Naive thymus-derived CD8-positive, alpha-beta T cell (primary cell): ENCODE measurements at places on chromosomes 1 and 21. TPM values are rescaled to one million over a fixed set of nuclear protein-coding genes. Genes with fewer than 3 reads are reported as not detected.

DNA sequence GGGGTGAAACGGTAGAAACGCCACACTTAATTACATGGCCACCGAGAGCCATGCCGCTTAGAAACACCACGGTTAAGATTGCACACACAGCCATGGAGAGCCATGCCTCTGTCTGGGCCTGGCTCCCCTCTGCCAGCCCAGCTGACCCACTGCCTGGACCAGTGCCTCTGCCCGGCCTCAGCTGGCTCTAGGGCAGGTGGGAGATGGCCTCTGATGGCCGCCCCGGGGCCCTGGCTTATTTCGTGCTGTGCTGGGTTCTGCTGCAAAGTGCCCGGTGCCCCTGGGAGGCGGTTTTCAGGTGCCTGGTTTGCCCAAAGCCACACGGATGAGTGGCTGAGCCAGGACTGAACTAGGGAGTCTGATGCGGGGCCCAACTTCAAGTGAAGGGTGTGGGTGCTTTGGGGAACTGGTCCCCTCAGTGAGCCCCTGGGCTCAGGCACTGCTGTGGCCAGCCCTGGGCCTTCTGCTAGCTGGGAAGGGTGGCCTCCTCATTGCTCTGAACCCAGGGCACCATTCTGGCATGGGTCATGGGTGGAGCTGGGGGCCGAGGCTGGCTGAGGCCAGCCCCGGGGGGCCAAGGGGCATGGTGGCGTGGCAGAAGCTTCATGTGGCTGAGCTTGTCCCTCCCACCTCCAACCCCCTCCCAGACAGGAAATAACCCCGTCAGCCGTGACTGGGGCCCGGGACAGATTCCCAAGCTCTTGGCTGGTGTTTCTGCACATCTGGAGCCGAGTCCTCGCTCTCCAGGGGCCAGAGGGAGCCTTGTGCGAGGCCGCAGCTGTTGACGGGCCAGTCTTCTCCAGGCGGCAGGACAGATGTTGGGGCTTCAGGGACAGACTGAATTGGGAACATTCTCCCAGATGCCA, 1.9 kb upstream of the GPR153 start:
- no peak overlapping the region for H3K4me3 ChIP-seq
- H3K27me3 ChIP-seq = no peaks in the 10 kb centered on the region
- H3K36me3 ChIP-seq = no peaks in the 10 kb centered on the region
- no peak overlapping the region for H3K27ac ChIP-seq
- no peak for DNase-seq

- no peak overlapping the region for H3K4me3 ChIP-seq
- peaks cover 5% of the 10 kb centered on the region for H3K27me3 ChIP-seq
- no peak overlapping the region for H3K27ac ChIP-seq
- H3K4me1 ChIP-seq = no peaks in the 10 kb centered on the region
- no peaks in the 10 kb centered on the region for H3K36me3 ChIP-seq
Observed at GRCh38 chr21:32947736-32948135, 78.0 kb upstream of the OLIG2 start.

DNA sequence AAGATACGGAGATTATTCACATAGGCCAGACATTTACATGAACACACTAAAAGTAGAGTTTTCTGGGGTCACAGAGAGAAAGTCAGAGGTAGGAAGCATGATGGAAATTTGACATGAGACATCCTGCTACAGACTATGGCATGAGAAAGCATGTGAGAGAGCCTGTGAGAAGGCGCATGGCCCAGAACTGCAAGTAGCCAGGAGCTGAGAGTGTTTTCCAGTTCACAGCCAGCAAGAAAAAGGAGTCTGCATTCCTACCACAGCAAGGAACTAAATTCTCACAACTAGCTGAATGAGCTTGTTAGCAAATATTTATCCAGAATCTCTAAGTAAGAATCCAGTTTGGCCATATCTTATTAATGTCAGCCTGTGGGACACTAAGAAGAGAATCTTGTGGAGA, 673.3 kb downstream of the BRINP3 start:
- DNase-seq = no peak
- H3K27me3 ChIP-seq = no peaks in the 10 kb centered on the region
- no peaks in the 10 kb centered on the region for H3K4me1 ChIP-seq
- no peak overlapping the region for H3K4me3 ChIP-seq

DNA sequence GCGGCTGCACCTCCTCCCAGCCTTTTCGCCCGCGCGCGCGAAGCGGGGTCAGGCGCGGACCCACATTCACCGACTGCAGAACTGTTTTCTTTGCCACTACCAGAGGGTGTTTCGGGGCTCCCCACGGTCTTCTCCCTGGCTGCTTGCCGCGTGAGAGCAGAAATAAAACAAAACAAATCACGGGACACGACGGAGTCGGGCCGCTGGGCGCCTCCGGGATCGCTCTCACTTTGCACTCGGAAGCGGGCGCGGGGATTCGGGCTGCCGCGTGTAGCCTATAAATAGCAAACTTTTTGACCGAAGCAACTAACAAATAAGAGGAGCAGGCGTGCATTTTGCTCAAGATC, 412.3 kb upstream of the ESRRG start:
- H3K27me3 ChIP-seq = peaks cover 34% of the 10 kb centered on the region
- no peak overlapping the region for H3K27ac ChIP-seq
- DNase-seq = no peak
- no peaks in the 10 kb centered on the region for H3K36me3 ChIP-seq
- H3K4me3 ChIP-seq = no peak overlapping the region

DNA sequence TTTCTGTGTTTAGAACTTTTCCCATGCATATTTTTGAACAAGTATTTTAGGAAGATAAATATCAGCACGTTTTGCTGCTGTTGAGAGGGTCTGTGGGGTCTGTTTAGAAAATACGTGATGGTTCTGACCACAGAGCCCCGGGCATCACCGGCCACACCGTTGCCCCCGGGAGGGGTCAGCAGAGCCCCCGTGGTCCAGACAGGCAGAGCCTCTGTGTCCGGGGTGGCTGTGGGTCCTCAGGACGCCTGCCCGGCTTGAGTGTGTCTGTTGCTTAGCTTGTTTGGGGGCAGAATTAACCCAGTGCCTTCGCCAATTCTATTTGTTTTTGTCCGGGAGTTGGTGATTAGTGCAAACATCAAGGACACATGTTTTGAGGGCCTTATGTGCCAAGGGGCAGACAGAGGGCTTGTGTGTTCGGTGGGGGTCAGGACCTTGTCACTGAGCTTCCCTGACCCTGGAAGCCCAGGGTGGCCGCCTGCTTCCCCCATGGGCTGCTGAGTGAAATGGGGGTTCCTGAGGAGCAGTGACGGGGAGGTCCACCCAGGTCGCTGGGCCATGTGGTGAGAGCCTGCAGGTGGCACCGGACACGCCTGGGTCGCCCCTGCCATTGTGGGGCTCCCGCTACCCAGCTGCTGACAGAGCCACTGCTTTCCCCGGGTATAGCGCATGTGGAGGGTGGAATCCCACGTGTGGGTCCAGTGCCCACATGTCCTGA, 122.2 kb downstream of the SIK1 start:
- no peak overlapping the region for H3K4me3 ChIP-seq
- no peaks in the 10 kb centered on the region for H3K36me3 ChIP-seq
- no peaks in the 10 kb centered on the region for H3K27me3 ChIP-seq
- no peak overlapping the region for H3K27ac ChIP-seq
- H3K4me1 ChIP-seq = no peaks in the 10 kb centered on the region

- H3K4me3 ChIP-seq = no peak overlapping the region
- DNase-seq = no peak
- no peak overlapping the region for H3K27ac ChIP-seq
- H3K36me3 ChIP-seq = no peaks in the 10 kb centered on the region
Observed at GRCh38 chr1:6471086-6471969, 5.4 kb upstream of the TNFRSF25 start.

DNA sequence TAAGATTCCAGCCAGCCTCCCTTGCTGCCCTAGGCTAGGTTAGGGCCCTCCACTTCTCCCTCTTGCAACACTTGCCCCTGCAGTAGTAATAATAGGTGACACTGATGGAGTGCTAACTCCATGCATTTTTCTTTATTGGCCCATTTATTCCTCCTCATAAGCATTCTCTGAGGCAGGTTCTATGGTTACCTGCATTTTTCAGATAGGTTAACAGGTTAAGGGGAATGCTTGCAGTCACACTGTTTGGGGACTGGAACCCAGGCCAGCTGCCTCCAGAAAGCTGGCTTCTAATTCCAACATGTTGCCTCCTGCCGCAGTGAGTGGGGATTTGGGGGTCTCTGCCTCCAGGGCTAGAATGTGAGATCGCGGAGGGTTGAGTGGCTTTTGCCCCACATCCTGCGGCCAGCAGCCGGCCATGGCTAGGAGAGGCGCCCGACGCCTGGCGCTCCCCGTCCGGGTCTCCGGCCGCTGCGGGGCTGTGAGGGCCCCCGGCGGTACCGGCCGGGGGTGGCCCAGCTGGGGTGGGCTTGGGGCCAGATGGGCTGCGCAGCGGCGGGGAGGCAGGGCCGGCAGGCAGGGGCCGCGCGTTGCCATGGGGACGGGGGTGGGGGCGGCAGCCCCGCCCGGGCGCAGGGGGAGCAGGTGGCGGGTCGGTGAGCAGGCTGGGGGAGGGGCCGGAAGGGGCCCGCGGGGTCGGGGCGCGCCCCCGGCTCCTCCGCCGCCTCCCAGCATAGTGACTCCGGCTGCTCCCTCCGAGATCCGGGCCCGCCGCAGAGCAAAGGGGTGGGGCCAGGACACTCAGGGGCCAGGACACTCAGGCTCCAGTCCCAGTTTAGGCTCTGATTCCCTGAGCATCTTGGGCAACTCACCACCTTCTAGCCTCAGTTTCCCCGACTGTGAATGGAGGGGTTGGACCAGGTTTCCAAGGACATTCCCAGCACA, 68.4 kb upstream of the SSBP3 start:
- no peaks in the 10 kb centered on the region for H3K36me3 ChIP-seq
- DNase-seq = no peak
- H3K27ac ChIP-seq = peak overlapping the region; percentile 86

DNA sequence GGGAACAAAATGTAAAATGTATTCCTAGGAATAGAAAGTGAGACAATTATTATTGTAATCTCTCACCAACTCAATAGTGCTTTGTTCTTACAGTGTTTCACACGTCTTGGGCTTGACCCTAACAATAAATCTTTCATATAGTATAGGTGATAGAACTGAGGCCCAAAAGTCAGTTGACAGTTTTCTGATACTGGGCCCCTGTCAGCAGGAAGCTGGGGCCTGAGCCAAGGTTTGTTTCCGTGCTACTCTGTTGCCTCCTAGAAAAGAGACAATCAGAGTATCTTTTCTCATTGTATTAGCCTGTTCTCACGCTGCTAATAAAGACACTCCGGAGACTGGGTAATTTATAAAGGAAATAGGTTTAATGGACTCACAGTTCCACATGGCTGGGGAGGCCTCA, 5.0 kb downstream of the RRP1B start:
- no peak overlapping the region for H3K4me3 ChIP-seq
- no peak for DNase-seq
- H3K36me3 ChIP-seq = peaks cover 65% of the 10 kb centered on the region
- no peaks in the 10 kb centered on the region for H3K27me3 ChIP-seq
- H3K4me1 ChIP-seq = peaks cover 66% of the 10 kb centered on the region

DNA sequence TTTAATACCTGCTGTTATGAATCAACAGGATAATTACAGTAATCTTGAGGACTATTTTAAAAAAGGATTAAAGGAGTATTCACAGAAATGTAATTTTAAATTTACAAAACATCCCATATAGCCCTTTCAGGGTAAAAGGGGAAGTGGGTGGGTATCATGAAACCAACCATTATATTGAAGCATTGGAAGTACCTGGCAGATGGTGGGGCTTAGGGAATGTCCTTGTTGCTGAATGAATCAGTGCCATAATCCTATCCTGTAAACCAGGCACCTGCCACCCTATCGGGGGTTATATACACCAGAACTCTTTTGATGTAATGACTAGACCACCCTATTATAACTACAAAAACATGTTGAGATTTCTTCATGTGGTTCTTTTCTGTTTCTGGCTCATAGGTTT, 30.4 kb downstream of the CDC14A start:
- no peak overlapping the region for H3K4me3 ChIP-seq
- H3K27me3 ChIP-seq = no peaks in the 10 kb centered on the region
- no peak for DNase-seq
- no peaks in the 10 kb centered on the region for H3K36me3 ChIP-seq
- H3K4me1 ChIP-seq = peaks cover 88% of the 10 kb centered on the region
- peak overlapping the region; percentile 71 for H3K27ac ChIP-seq

DNA sequence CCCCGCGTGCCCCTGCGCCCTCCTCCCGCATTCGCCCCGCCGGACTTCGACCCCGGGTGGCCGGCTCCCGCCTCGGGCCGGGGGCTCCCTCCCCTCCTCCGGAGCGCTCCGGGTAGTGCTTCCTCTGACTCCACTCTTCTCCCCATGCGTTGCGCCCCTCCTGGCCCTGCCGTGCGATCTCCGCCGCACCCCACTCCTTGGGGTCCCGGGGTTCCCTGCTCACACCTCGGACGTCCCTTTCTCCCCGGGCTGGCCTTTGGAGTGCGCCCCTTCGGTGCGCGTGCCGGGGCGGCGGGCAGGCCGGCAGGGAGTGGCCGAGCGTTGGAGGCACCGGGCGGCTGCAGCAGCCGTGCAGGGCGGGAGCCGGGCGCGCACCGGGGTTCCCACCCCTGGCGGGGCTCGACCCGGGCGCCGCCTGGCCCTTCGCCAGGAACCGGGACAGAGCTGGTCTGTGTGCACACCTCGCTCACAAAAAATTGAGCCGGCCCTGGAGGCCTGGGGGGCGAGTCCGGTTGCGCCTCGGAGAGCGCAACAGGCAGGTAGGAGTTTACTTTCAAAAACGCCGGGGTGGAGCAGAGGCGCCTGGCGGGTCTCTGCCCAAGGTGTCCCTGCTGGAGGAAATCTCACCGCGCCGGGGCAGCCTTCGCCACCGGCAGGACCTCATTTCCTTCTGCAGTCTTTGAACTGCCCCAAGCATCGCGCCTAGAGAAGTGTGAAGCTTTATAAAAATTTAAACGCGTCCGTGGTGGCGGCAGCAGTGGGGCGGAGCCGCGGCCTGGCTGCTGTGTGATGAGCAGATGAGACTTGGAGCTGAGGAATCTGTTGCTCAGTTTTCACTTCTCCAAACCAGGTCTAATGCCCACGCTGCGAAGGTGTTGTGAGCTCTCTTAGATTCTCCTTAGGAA, 650 bp downstream of the VANGL1 start:
- DNase-seq = no peak
- H3K4me1 ChIP-seq = peaks cover 7% of the 10 kb centered on the region
- peak overlapping the region; percentile 74 for H3K4me3 ChIP-seq
- H3K27me3 ChIP-seq = peaks cover 31% of the 10 kb centered on the region
- no peak overlapping the region for H3K27ac ChIP-seq

- H3K4me3 ChIP-seq = no peak overlapping the region
- no peak overlapping the region for H3K27ac ChIP-seq
- H3K36me3 ChIP-seq = no peaks in the 10 kb centered on the region
Observed at GRCh38 chr1:14524826-14525636, 73.5 kb upstream of the KAZN start.

KDF1 gene
- 6.9 TPM for polyA plus RNA-seq

ISG20L2 gene
- polyA plus RNA-seq = 20.0 TPM

KIF21B gene
- polyA plus RNA-seq = 2.2 TPM

LIPI gene
- not detected for polyA plus RNA-seq

MARK1 gene
- polyA plus RNA-seq = not detected

ZNF683 gene
- 3.1 TPM for polyA plus RNA-seq
